ENCODE measurements at places on chromosomes 1 and 21. TPM values are rescaled to one million over a fixed set of nuclear protein-coding genes. Genes with fewer than 3 reads are reported as not detected.

Gene RGS13
- polyA plus RNA-seq, result not detected

Gene OLFML2B
- not detected for polyA plus RNA-seq

Gene GLIS1
- polyA plus RNA-seq, result 0.18 TPM

Gene SHE
- not detected for polyA plus RNA-seq

Gene ZNF678
- 4.0 TPM for polyA plus RNA-seq

GRCh38 chr1:16986113-16986512 lies 5.7 kb upstream of the MFAP2 start:
- no peak for DNase-seq
- no peaks in the 10 kb centered on the region for H3K36me3 ChIP-seq
- H3K4me3 ChIP-seq, result no peak overlapping the region
- no peak overlapping the region for H3K27ac ChIP-seq
- H3K27me3 ChIP-seq, result peaks cover 4% of the 10 kb centered on the region

- H3K36me3 ChIP-seq, result no peaks in the 10 kb centered on the region
- no peak overlapping the region for H3K4me3 ChIP-seq
- DNase-seq, result no peak
- H3K4me1 ChIP-seq, result no peaks in the 10 kb centered on the region
- no peaks in the 10 kb centered on the region for H3K27me3 ChIP-seq
These were observed 125.2 kb downstream of the MAST2 start for GRCh38 chr1:45928486-45929205.

DNA sequence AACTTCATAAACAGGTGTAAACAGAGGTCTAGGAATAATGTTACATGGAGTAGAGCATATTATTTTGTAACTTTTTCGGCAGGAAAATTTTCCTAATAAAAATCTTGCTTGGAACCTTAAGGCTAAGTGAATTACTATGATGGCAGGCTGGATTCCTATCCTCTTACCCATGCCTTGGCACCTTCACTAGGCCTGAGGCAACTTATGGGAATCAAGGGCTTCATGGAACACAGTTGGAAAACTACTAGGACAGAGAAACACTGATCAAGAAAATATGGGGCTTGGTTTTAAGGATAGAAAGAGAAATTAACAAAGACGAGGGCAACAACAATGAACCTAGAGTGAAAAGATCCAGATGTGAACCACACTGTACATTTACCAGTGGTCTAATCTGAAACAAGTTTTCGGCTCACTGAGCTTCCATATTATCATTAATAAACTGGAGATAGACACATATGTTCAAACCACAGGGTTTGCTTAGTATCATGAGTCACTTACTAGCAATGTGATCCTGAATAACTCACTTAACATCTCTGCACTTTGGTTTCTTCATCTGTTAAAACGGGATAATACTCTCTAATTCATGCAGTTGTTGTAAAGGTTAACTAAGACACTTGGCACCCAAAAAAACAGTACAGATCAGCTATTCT lies 68.5 kb downstream of the GPATCH2 start:
- no peak for DNase-seq
- H3K4me3 ChIP-seq, result no peak overlapping the region
- H3K27ac ChIP-seq, result no peak overlapping the region
- no peaks in the 10 kb centered on the region for H3K27me3 ChIP-seq

DNA sequence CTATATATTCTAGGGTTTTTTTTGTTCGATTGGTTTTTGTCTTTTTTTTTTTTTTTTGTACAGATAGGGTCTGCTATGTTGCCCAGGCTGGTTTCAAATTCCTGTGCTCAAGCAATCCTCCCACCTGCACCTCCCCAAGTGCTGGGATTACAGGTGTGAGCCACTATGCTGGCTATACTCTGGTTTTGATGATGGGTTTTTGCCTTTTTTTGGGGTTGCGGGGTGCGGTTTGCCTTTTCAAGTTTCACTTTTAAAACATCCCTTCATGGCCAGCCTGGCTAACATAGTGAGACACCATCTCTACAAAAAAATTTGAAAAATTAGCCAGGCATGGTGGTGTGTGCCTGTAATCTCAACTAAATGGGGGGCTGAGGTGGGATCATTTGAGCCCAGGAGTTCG lies 10.0 kb downstream of the KDM5B start:
- H3K4me3 ChIP-seq, result no peak overlapping the region
- no peak for DNase-seq
- no peaks in the 10 kb centered on the region for H3K27me3 ChIP-seq
- no peak overlapping the region for H3K27ac ChIP-seq

DNA sequence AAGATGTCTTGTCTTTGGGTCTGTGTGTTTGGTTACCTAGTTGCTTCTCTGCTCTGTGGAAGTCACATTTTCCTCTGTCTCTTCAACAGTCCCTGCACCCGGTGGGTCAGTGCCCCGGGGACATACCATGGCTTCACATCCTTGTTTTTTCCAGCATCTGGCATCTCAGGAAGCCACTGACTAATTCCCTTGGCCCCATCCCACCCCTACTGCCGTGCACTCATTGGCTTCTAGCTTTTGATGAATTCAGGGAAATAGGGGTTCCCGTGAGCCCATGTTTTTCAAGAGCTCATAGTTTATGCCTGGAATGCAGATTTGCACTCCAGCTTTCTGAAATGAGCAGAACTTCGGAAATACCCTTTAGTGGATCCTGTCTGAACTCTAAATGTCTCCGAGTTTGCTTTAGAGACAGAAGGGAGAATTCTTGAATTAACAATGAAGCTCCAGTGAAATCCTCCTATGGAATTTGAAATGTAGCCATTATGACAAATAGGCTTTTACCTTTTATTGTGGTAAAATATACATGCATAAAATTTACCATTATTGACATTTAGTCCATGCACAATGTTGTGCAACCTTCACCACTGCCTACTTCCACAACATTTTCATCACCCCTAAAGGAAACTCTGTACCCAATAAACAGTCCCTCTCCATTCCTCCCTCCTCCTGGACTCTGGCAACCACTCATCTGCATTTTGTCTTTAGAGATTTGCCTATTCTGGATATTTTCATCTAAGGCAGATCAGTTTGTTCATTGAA lies 67.5 kb downstream of the CLIC6 start:
- no peak overlapping the region for H3K27ac ChIP-seq
- no peaks in the 10 kb centered on the region for H3K4me1 ChIP-seq
- no peak overlapping the region for H3K4me3 ChIP-seq
- DNase-seq, result no peak
- no peaks in the 10 kb centered on the region for H3K27me3 ChIP-seq

- no peaks in the 10 kb centered on the region for H3K27me3 ChIP-seq
- H3K4me1 ChIP-seq, result no peaks in the 10 kb centered on the region
- H3K4me3 ChIP-seq, result no peak overlapping the region
- no peak for DNase-seq
- no peak overlapping the region for H3K27ac ChIP-seq
- H3K36me3 ChIP-seq, result no peaks in the 10 kb centered on the region
These were observed 7.9 kb upstream of the PHGDH start for GRCh38 chr1:119703666-119704450.

GRCh38 chr21:45574081-45574501 lies 31.9 kb upstream of the SLC19A1 start:
- no peaks in the 10 kb centered on the region for H3K27me3 ChIP-seq
- no peaks in the 10 kb centered on the region for H3K36me3 ChIP-seq
- no peak overlapping the region for H3K4me3 ChIP-seq
